ENCODE measurements at places on chromosomes 12 and 14.
A peak's percentile ranks its signal among the peaks of the same experiment; 100 is the strongest.

DNA sequence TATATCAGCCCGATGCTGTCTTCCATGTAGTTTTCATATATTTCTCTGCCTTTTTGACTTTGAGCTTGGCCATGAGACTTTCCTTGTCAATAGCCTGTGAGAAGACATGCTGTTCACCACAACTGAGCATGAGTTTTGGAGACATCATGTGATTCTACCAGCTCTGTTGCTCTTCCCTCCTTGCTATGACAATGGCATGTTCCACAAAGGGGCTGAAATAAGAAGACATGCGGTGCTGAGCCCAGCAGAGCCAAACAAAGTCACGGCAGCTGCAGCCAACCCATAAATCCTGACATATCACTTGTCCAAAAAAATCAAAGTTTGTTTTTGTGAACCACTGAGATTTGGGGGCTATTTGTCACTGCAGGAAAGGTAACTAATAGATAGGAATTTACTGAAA is 343.4 kb upstream of the KITLG start:
- no peak for DNase-seq

DNA sequence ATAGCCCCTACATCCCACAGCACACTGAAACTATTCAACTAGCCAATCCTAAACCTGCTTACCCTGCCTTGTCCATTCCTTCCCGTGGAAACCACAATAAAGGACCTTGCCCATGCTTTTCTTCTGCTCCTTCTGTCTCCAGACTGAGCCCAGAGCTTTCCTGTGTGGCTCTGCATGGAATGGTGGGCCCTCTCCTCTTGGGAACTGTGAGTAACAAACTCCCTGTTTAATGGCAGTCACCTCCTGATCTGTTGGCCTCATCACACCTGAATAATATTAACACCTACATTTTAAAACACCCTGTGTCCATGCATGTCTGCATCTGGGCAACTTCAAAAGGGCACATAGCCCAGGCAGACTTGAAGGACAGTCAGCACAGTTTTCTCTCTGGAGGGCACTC is 12.4 kb downstream of the LGR5 start:
- no peak for DNase-seq

GRCh38 chr12:91317306-91317705 is 134.7 kb upstream of the DCN start:
- no peak for DNase-seq

- DNase-seq, result no peak
These were observed 28.9 kb downstream of the RXYLT1 start for GRCh38 chr12:63808631-63809030.

GRCh38 chr12:122992386-122992785 is 11.9 kb downstream of the ARL6IP4 start:
- no peak for DNase-seq

GRCh38 chr12:62738105-62738504 is 196.8 kb downstream of the PPM1H start:
- no peak for DNase-seq

- DNase-seq, result no peak
These were observed 574.1 kb downstream of the SLC16A7 start for GRCh38 chr12:60169904-60170303.

DNA sequence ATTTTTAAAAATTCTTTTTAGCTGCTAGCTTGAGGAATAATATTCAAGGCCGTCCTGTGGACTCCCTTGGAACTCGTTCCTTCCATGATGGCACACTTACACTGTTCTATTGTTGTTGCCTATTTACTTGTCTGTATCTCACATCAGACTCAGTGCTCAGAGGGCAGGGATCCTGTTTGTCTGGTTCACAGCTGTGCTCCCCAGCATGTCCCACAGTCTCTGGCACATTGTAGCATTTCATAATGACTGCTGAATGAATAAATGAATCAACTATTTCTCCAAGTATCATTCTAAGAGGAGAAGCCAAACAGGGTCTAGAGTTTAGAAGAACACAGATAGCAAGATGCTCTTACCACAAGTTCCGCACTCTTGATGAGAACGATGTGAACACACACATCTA is 48.0 kb downstream of the NTN4 start:
- no peak for DNase-seq

- no peak for DNase-seq
These were observed 334.1 kb upstream of the RGS6 start for GRCh38 chr14:71597955-71598660.

DNA sequence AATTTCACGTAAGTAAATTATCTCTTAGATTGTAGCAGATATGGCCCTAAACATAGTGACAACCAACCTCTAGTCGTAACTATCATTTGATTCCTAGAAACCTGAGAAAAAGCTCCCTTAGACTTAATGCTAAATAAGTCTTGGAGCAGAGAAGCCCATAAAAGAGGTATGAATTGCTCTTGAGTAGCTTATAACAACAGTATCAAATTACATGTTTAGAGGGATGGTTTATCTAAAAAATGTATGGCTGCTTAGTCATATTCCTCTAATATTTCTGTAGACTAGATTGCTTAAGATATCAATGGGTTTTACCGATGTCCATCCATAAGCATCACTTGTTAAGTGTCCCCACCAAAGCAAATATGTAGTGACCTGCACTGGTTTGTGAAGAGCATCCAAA is 259.7 kb downstream of the NELL2 start:
- DNase-seq, result no peak

DNA sequence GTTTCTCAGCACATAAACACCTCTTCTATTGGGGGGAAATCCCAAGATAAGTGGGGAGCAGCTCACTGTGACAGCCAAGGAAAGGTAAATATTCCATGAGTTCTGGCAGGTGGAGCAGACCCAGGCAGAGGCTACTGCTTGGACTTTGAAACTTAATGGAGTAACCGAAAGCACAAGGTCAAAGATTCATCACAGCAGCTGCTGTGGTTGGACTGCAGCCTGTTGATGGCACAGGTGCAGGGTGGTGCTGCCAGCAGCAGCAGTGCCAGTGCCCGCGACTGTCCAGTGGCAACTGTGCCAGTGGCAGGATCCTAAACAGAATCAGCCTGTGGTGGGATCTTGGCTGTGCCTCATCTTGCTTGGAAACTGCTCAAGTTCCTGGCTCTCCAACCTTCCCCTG is 81.4 kb upstream of the ARID2 start:
- no peak for DNase-seq

GRCh38 chr12:23555180-23555824 is 394.2 kb downstream of the SOX5 start:
- DNase-seq, result no peak

- no peak for DNase-seq
These were observed 176.0 kb downstream of the CHST11 start for GRCh38 chr12:104632724-104633201.

DNA sequence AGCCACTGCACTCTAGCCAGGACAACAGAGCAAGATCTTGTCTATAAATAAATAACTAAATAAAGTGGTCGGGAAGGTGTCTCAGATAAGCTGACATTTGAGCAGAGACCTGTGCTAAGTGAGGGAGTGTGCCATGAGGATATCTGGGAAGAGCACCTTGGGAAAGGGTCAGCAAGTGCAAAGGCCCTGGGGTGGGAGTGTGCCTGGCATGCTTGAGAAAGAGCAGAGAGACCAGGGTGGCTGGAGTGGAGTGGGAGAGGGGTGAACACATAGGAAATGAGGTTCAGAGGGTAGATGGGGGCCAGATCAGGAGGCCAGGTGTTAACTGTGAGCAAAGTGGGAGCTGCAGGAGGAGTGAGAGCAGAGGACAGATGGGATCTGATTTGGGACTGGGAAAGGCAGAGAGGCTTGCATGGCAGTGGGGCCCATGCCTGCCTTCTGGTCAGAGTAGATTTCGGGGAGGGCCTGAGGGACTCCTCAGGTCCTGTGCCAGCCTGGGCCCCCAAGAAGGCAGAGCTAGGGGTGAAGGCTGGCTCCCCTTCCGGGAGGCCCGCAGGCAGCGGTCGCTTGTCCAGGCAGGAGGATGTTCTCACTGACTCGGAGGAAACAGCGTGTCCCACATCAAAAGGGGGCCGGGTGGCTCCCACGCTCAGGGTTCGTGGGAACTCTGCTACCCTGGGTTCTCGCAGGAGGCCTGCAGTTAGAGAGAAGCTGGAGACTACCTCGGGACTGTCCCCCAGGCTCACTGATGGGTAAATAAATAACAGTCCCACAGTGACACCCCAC is 32.6 kb downstream of the DTX1 start:
- peak; percentile 16 for DNase-seq

DNA sequence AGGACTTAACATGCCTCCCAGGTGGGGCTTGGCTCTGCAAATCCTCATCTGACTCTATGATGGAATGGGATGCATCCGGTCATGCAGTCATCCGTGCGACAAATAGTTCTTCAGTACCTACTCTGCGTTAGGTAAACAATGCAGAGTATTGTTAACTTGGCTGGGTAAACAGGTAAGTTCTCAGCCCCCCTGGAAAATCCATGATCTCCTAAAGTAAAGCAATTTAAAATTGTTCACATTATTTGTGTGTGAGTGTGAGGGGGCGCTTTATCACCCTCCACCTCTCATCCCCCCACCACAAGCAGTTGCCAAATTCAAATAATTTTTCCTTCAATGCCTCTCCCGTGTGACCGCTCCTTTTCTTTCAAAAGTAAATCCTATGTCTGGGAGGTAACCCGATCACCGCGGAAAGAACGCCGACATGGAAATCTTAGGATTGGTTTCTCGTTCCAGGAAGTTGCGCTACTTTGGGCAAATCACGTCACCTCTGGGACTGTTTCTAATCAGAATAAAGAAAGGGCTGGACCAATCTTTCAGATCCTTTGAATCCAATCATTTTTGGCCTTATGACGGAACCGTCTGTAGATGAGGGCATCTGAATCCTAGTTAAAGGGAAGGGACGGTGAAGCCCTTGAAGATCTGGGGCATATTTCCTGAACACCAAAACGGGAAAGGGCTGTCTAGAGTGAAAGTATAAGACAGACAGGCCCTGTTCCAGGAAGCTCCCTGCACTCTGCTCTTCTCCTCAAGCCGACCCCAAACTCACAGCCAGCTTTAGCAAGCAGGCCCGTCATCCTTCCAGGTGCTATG is 44.0 kb upstream of the SINHCAF start:
- no peak for DNase-seq

DNA sequence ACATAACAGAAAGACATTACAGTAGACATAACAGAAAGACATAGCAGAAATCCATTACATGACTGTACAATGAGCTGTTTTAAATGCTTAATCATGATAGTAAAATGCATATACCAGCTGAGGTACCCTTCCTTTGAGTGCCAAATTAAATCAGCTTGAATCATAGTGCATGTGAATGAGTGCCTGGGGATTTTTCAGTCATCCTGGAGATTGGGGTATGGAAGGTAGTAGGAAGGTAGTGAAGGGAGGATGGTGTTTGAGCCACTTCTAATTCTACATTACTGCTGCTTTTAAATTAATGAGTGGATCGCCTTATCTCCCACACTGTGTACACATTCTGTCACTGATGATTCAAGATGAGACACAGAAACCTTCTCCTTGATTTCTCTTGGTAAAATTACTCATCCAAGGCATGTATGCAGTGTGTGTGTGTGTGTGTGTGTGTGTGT is 534.2 kb downstream of the LRFN5 start:
- no peak for DNase-seq

GRCh38 chr12:115451780-115452736 is 768.1 kb upstream of the TBX3 start:
- DNase-seq, result no peak

GRCh38 chr14:79090641-79091180 is 920.5 kb downstream of the NRXN3 start:
- DNase-seq, result no peak

DNA sequence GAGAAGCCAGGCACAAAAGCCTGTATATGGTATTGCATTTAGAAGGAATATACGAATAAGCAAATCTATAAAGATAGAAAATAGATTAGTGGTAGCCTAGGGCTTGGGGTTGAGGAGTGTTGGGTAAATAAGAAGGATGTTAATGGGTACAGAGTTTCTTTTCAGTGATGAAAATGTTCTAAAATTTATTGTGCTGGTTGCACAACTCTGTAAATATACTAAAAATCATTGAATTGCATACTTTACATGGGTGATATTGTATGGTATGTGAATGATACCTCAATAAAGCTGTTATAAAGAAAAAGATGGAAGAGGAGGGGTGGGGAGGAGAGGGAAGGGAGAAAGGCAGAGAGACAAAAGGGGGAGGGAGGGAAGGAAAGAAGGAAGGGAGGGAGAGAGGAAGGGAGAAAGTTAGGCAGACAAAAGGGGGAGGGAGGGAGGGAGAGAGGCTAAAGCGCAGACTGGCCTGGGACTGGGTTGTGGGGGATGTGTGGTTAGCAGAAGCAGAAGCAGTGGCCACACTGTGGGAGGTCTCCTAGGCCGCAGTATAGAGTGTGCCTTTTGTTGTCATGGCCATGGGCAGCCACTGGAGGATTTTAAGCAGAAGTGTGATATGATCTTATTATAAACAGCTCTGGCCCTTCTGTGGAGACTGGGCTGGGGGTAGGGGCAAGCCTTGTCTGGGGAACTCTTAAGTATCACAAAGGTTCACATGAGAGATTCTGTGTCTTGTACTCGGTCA is 73.6 kb upstream of the ELK3 start:
- no peak for DNase-seq

DNA sequence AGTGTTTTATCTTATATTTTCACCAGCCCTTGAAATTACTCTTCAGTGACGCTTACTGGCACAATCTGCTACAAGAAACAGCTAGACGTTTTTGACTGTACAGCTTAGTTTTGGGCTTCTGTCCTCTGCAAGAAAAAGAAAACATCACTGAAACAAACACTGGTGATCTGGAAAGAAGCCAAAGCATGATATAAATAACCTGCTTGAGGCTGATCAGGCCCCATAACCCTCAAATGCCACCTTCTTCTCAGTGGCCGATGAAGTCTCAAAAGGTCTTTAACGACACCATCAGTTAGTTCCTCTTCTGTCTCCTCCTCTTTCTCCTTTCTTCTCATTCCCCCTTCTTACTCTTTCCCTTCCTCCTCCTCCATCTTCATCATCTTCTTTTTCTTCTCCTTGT is 942.3 kb upstream of the TMEM132C start:
- no peak for DNase-seq

DNA sequence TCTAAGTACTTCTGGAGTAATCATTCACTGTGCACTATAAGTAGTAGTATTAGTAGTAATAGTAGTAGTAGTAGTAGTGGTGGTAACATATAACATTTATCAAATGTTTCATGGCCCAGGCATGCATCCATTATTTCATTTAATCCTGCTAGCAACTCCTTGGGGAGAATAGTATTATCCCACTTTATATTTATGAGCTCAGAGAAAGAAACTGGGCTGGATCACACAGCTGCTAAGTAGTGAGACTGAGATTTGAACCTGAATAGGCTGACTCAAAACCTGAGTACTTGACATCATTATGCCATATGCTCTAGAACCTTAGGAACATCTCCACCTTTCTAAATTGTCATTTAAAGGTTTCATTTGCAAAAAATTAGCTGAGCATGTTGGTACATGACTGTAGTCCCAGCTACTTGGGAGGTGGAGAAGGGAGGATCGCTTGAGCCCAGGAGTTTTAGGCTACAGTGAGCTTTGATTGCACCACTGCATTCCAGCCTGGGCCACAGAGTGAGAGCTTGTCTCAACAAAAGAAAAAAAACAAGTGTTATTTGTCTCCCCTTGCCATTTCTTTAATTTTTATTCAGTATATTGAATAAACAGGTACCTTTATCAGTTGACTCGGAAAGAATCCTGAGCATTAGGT is 11.4 kb upstream of the NID2 start:
- DNase-seq, result no peak

- DNase-seq, result no peak
These were observed 12.9 kb downstream of the GLRX5 start for GRCh38 chr14:95547626-95548327.

- no peak for DNase-seq
These were observed 127.2 kb downstream of the SLC15A5 start for GRCh38 chr12:16150276-16150675.

All from stimulated activated CD4-positive, alpha-beta T cell treated with anti-CD3 and anti-CD28 coated beads, Interleukin-2, amount 100 ng/mL, for 4 hours (primary cell).